Gastroesophageal sphincter (tissue), 4 donors: ENCODE measurements at places on chromosomes 5 and 9. TPM values are rescaled to one million over a fixed set of nuclear protein-coding genes. Genes with fewer than 3 reads are reported as not detected.

CYLC2 gene
- total RNA-seq, result not detected

MYOZ3 gene
- total RNA-seq, result 0.22 TPM

SPATA31E1 gene
- total RNA-seq, result not detected

CTXN3 gene
- total RNA-seq, result 0.58 TPM

SLC25A48 gene
- not detected for total RNA-seq

GLIPR2 gene
- total RNA-seq, result 76.8 TPM

PCDHGA11 gene
- total RNA-seq, result 4.0 TPM

TJP2 gene
- 147 TPM for total RNA-seq

ZFP37 gene
- total RNA-seq, result 2.0 TPM

C5orf63 gene
- total RNA-seq, result 3.4 TPM
